CD4-positive, alpha-beta T cell treated with Interleukin-10 for 1 hour (primary cell): ENCODE measurements at places on chromosomes 4 and X.

GRCh38 chrX:68424719-68425118 is 8.6 kb downstream of the OPHN1 start:
- DNase-seq = no peak

DNA sequence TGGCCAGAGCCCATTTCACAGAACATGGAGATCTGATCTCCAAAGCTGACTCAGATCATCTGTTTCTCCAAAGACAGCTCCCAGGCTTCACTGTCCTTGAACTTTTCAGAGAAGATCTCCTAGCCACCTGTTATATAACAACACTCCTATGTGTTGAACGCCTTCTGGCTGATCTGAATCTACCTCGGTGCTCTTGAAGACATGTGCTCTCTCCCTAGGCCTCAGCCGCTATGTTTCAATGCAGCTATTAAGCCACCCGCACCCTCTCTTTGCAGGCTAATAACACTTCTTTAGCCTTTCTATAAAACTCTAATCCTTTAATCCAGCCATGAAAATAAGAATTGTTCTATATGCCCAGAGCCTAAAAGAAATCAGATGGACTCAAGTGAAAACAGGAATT is 34.9 kb downstream of the SEL1L3 start:
- DNase-seq = no peak

DNA sequence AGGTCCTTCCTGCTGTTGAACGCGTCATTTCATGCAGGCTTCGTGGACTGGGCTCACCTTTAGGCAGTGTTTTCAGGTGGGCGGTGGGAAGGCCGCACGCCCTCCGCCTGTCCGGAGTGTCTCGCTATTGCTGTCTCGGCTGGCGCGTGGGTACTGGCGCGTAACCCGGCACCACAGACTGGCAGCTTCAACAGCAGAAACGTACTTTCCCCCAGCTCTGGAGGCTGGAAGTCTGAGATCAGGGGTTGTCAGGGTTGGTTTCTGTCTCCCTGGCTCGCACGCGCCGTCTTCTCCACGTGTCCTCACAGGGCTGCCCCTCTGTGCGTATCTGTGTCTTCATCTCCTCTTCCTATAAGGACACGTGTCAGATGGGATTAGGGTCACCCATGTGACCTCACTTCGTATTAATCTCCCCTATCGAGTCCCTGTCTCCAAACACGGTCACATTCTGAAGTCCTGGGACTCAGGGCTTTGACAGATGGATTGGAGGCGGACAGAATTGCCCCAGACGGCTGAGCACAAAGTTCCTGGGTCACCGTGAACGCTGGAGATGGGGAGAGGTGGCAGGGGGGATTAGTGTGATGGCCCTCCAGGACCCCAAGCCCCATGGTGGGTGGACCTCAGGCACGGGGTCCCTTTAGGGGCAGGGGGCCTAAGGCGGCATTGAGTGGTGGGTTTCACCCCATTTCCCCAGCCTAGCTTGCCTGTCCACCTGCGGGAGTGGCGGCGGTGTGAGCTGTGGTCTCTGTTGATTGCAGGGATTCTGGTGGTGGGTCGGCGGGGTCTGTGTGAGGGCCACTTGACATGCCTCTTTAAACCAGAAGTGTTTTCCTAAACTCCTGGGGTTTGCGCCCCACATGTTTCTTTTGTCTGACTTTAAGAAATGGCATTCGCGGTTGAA is 83.4 kb upstream of the LRPAP1 start:
- no peak for DNase-seq

DNA sequence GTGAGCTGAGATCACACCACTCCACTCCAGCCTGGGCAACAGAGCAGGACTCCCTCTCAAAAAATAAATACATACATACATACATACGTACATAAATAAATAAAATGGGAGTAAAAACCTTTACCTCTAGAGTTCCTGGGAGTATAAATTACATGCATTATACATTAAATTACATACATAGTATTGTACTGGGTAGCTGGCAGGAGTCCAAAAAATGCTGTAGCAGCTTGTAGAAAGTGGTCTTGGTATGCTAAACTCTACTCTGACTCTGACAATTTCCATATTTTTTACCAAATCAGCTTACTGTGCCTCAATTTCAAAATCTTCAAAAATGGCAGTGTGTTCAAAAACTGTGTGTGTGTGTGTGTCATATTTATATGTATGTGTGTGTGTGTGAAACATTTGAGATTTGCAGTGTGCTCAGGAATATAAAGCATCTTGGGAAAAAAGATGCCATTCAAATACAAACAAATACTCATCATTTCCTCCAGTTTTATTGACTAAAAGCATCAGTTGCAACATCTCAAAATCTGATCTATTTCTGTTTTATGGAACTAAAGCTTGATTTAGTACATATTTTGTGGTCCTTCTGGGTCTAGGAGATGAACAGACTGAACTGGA is 171.7 kb downstream of the SHROOM3 start:
- no peak for DNase-seq

GRCh38 chr4:82555276-82555675 is 6.5 kb downstream of the TMEM150C start:
- no peak for DNase-seq
